ENCODE measurements at places on chromosomes 4 and X. TPM values are rescaled to one million over a fixed set of nuclear protein-coding genes. Genes with fewer than 3 reads are reported as not detected.

- no peaks in the 10 kb centered on the region for H3K27me3 ChIP-seq
- DNase-seq = no peak
Measured at GRCh38 chr4:3202836-3203820, 45.8 kb upstream of the MSANTD1 start.

DNA sequence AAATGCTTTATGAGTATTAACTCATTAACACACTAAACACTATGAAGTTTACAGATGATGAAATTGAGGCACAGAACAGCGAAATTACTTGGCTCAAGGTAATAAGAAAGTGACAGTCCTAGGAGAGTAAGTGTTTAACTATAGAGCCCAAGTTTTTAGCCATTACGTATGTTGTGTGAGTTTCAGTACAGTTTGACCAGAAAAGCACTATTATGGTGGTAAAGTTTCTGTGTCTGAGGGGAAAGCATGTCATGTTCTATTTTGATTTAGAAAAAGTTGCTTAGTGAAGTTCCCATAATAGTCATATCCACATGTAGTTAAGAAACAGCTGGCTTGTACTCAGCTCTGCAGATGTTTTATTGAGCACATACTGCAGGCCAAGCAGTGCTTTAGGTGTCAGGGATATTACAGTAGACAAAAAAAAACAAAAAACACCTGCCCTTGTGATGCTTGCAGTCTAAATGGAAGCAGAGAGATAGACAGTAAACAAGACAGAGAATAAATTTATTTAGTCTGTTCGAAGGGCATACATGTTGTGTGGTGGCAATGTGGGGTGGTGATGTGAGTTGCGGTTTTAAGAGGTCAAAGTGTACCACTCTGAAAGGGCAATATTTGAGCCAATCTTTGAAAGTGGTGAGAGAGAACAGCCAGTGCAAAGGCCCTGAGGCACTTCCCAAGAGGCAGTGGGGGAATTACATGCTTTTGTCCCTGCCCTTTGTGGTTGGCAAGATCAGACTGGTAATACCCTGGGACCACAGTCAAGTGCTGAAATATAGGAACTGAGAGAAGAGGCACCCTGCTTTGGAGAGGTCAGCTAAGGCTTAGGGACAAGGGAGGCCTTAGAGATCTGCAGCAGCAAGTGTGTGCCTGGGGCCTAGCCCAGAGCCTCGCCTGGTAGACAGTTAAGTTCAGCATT is 6.2 kb downstream of the TMEM131L start:
- no peaks in the 10 kb centered on the region for H3K27me3 ChIP-seq
- no peaks in the 10 kb centered on the region for H3K4me1 ChIP-seq
- H3K27ac ChIP-seq = no peak overlapping the region
- peaks cover 12% of the 10 kb centered on the region for H3K36me3 ChIP-seq
- H3K4me3 ChIP-seq = no peak overlapping the region
- DNase-seq = no peak

DNA sequence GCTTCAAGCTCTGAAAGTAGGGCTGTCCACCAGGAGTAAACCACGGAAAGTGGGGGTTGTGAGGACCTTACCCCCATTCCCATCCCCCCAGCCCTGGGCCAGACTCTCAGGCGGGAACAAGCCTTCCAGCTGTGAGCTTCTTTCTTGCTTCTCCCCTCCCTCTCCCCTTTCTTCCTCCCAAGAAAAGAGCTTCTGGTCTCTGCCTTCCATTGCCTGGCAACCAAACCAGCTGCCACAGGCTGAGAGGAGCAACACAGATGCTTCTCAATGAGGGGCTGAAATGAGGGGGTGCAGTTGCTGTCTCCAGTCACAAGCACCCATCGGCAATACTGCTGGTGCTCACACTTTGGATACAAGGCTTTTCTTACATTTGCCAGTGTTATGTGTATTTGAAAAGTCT is 72.5 kb downstream of the SLC16A2 start:
- no peak overlapping the region for H3K27ac ChIP-seq
- H3K4me1 ChIP-seq = peaks cover 1% of the 10 kb centered on the region
- no peaks in the 10 kb centered on the region for H3K36me3 ChIP-seq
- no peaks in the 10 kb centered on the region for H3K27me3 ChIP-seq
- no peak overlapping the region for H3K4me3 ChIP-seq

RXFP1 gene
- total RNA-seq = 0.56 TPM

HPF1 gene
- 32.5 TPM for total RNA-seq

RIPPLY1 gene
- total RNA-seq = not detected

PNPLA4 gene
- 14.3 TPM for total RNA-seq
